ENCODE measurements at places on chromosomes 7 and 10.

DNA sequence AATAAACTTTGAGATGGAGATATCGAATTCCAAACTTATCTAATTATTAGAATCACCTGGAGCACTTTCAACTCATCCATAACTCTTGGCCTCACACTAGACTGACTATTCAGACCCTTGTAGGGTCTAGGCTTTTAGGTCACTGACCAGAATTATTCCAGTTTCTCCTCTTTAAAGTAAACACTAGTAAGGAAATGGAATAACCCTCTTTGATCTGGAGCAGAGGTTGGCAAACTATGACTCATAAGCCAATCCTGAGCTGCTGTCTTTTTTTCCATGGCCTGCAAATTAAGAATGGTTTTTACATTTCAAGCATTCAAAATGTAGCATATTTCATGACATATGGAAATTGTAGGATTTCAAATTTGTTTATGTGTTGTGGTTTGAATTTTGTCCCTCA lies 1601.9 kb downstream of the REEP3 start:
- no peak for DNase-seq

- DNase-seq, result no peak
These were observed 106.9 kb upstream of the PDLIM1 start for GRCh38 chr10:95397747-95398146.

DNA sequence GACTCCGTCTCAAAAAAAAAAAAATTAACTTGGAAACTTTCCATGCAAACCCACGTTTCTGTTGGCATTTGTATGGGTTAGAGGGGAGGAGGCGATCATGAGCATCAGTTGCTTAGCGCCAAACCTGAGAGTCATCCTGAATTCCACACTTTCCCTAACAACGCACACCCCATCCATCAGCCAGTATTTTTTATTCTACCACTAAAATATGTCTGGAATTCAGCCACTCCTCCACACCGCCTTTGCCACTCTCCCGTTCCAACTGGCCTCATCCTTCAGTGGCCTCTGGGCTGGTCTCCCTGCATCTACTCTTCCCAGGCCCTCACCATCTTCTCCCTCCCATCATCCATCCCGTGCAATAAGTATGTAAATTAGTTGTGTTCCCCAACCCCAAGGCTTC lies 4.7 kb upstream of the LMBR1 start:
- DNase-seq, result no peak

DNA sequence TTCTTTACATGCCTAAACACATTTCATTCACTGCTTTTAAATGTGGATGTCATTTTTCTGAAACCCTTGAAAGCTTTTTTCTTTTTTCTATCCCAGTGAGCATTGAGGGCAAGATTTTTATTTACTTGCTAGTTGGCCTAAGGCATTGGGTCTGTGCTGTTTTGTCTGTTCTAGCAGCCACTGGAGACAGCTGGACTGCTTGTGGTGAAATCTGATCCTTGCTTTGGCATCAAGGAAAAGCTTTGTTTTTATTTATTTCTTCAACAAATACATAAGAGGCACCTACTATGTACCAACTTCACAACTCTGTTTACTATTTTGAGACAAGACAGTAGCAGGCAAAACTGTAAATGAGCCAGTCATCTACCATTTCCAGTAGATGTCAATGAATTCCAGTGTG lies 28.4 kb upstream of the PDLIM1 start:
- DNase-seq, result no peak

- peak; percentile 38 for DNase-seq
These were observed 87.4 kb downstream of the BUB3 start for GRCh38 chr10:123241391-123242141.

GRCh38 chr10:68302503-68302823 lies 29.4 kb upstream of the HNRNPH3 start:
- no peak for DNase-seq

GRCh38 chr10:111297351-111297848 lies 220.6 kb downstream of the ADRA2A start:
- DNase-seq, result no peak

- no peak for DNase-seq
These were observed 194.5 kb upstream of the AHR start for GRCh38 chr7:17103984-17104383.

GRCh38 chr7:11727864-11728263 lies 104.1 kb downstream of the THSD7A start:
- no peak for DNase-seq

DNA sequence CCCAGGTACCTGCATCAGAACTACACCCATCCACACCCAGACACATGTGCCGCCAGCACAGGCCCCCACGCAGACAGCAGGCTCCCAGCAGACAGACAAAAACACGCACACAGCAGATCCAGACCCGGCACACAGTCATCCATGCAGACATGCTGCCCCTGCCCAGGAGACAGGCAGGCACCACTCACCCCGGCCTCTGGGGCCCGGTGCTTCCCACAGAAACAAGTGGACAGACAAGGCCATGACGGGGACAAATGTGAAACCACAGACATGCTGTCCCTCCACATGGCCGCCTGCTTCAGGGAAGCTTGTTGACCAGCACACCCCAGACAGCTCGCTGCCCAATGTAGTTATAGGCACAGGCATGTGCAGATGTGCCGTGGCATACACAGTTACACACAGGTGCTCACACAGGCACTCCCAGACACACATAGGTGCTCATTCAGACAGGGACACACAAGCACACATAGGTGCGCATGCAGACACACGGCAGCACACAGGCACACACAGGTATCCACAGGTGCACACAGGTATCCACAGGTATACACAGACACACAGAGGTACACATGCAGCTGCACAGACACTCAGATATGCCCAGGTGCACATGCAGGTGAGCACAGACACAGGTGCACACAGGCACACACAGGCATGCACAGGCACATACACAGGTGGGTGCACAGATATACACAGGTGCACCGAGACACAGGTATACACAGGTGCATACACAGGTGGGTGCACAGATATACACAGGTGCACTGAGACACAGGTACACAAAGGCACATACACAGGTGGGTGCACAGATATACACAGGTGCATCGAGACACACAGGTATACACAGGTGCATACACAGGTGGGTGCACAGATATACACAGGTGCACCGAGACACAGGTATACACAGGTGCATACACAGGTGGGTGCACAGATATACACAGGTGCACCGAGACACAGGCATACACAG lies 10.5 kb upstream of the SCART1 start:
- DNase-seq, result no peak

DNA sequence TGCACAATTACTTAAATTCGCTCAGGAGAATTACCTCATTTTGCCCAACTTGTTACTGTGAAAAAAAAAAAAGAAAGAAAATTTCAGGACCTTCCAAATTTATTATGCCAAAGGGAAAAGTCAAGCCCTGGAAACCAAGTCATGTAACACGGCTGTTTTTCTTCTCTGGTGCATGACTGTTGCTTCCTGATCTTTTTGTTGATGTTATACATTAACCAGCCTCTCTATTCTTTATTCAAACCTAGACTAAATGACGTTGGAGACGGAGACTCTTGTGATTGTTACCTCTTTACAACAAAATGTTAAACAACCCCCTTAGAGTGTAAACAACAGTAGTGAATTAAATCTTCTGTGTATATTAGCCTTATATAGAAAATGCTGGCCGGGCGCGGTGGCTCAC lies 16.1 kb upstream of the ZC3HAV1 start:
- DNase-seq, result no peak

DNA sequence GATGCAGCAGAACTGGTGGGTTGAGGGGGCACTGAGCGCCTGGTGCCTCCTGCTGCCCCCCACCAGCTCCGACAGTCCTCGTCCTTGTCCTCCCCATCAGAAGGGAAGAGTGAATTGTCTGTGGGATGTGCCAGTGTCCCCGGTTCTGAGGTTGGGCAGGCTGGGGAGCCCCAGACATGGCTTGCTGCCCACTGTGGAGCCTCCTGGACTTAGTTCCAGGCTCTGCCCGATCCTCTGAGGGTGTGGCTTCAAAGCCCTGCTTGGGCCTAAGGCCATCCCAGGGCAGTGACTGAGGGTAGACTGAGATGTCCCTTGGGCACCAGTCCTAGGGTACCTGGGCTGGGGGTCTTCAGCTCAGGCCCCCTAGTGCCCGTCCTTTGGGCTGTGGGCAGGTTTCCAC lies 168.8 kb downstream of the RNF216 start:
- DNase-seq, result no peak

GRCh38 chr7:16270844-16271243 lies 150.5 kb downstream of the CRPPA start:
- DNase-seq, result no peak

GRCh38 chr10:71632200-71632820 lies 87.3 kb downstream of the C10orf105 start:
- no peak for DNase-seq

GRCh38 chr7:48083114-48083830 lies 5.8 kb upstream of the UPP1 start:
- no peak for DNase-seq

- no peak for DNase-seq
These were observed 59.8 kb downstream of the GSDME start for GRCh38 chr7:24697416-24697815.

GRCh38 chr10:45424668-45425404 lies 50.8 kb downstream of the ALOX5 start:
- DNase-seq, result no peak

GRCh38 chr10:88964869-88965415 lies 12.4 kb upstream of the ACTA2 start:
- no peak for DNase-seq

DNA sequence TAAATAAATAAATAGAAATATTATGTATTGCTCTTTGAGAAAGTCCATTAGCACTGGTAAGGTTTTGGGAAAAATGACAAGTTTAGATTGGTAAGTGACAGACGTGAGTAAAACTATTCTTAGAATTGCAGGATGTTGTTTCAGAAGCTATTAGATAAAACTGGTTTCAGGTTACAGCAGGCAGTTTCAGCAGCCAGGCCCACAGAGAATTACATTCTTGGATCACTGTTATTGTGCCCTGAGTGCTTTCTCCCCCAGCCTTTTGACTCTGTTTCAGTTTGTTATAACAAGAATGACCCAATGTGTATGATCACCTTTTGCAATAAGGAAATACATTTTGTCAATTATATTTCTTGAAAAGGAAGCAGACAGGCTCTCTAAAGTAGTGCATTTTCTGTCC lies 86.5 kb downstream of the DKK1 start:
- no peak for DNase-seq

- DNase-seq, result peak; percentile 68
These were observed 526 bp downstream of the CH25H start for GRCh38 chr10:89206402-89207180.

GRCh38 chr10:119409906-119410305 lies 132.6 kb downstream of the RGS10 start:
- no peak for DNase-seq

DNA sequence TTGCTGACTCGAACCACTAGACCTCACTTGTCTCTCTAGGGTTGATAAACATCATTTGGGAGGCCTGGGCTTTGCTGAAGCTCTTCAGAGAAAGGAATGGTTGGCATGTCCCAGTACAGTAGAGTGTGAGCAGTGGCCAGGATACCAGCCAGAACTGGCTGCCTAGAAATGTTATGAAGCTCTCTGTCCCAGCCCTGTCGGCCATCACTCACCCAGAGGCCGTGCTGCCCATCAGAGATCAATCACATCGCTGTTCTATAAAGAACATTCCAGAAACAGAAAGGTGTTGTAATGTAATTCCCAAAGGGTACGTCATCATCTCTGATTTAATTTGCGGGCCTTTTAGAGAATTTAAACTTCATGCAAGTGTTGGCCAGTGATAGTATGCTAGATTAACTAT lies 111.5 kb downstream of the PRPF18 start:
- no peak for DNase-seq

DNA sequence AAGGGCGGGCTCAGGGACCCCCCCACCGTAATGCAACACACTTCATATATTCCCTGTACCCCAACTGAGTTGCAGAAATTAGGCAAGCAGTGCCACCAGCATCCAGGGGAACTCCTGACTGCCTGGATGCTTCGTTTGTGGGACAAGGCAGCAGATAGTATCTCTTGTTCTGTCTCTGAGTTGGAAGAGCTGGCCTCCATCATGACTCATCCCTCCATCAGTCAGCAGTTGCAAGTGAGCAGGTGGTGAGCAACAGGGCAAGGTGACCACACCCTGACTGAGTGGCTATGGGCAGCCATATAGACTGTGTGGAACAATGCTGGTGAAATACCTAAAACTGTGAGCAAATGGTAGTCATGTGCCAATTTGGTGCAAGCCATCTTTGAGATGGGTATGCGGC lies 22.8 kb upstream of the ADAMTS14 start:
- no peak for DNase-seq

GRCh38 chr7:66323114-66323796 lies 118.1 kb downstream of the TPST1 start:
- no peak for DNase-seq

- DNase-seq, result no peak
These were observed 158.0 kb downstream of the CREB5 start for GRCh38 chr7:28570113-28570969.

GRCh38 chr7:110291430-110291829 lies 799.5 kb upstream of the LRRN3 start:
- DNase-seq, result no peak

GRCh38 chr10:101284744-101285463 lies 55.6 kb upstream of the LBX1 start:
- no peak for DNase-seq

- no peak for DNase-seq
These were observed 589.9 kb upstream of the MGMT start for GRCh38 chr10:128877141-128877540.

GRCh38 chr7:9181356-9181755 lies 747.9 kb downstream of the NXPH1 start:
- DNase-seq, result no peak
